ENCODE measurements at places on chromosomes 4 and X.

DNA sequence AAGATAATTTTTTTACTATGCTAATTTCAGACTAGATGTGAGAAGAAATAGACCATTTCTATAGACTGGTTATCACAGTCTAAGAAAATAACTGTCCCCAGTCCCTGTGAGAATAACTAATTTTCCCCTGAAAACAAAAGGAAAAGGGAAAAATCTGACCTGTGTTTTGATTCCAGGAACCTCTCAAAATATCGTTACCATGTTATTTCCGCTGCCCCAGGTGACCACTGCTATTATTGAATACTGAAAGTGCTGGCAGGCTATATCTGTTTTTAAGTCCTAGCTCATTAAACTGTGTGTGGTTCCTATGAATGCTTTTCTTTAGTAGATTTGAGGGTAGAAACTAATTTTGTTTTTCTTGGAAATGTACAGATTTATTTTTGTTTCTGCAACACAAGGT is 83.6 kb downstream of the GAB1 start:
- no peaks in the 10 kb centered on the region for H3K36me3 ChIP-seq
- DNase-seq, result no peak
- no peak overlapping the region for H3K27ac ChIP-seq
- no peak overlapping the region for H3K4me3 ChIP-seq

- H3K4me1 ChIP-seq, result no peaks in the 10 kb centered on the region
- no peak for DNase-seq
- no peak overlapping the region for H3K4me3 ChIP-seq
- H3K27me3 ChIP-seq, result no peaks in the 10 kb centered on the region
Observed at GRCh38 chr4:171565130-171565788, 247.9 kb upstream of the GALNTL6 start.

GRCh38 chr4:53967986-53968385 is 96.4 kb downstream of the CHIC2 start:
- no peak for DNase-seq
- H3K27ac ChIP-seq, result no peak overlapping the region
- H3K36me3 ChIP-seq, result no peaks in the 10 kb centered on the region
- no peaks in the 10 kb centered on the region for H3K27me3 ChIP-seq
- H3K4me3 ChIP-seq, result no peak overlapping the region
- H3K4me1 ChIP-seq, result no peaks in the 10 kb centered on the region

- no peaks in the 10 kb centered on the region for H3K36me3 ChIP-seq
- no peaks in the 10 kb centered on the region for H3K27me3 ChIP-seq
- no peak overlapping the region for H3K27ac ChIP-seq
- DNase-seq, result no peak
- H3K4me1 ChIP-seq, result no peaks in the 10 kb centered on the region
Observed at GRCh38 chr4:3215733-3216132, 33.2 kb upstream of the MSANTD1 start.

Data from uterus (tissue), 4 donors.